Stimulated activated CD4-positive, alpha-beta T cell treated with anti-CD3 and anti-CD28 coated beads, Interleukin-15, amount 100 ng/mL, for 24 hours (primary cell): ENCODE measurements at places on chromosomes 4 and X.

DNA sequence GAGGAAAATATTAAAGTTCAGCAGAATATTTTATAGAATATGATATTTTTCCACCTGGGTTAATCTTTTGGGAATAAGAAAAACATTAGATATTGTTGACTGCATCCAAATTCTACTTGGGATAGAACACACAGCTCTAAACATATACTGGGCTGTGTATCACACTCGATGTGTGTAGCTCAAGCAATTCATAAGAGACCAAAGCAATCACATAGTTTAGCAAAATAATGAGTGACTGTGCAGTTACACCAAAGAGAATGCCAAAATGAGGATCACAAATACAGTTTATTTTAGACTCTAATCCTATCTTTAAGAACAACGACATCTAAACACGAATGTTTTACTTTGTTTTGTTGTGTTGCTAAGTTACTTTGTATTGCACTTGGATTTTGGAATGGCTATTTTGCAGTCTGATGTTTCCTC lies 101.2 kb downstream of the CBR4 start:
- no peak for DNase-seq

DNA sequence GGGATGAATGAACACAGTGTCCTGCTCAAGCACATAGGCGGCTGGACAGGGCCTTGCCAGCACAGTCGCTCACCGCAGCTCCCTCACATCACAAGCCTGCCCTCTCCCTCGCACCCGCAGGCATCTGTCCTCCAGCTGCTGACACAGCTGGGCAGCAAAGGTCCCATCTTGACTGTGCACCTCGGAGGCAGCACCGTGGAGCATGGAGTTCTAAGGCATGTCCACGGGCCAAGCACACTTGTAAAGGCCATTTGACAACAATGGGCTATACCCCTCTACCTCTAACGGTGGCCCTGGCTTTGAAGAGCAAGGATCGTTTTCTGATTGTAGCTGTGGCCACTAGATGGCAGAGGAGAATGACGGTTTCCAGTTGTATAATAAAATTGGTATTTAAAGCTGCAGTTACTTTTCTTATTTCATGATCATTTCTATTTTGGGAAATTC lies 53.8 kb downstream of the APLN start:
- peak; percentile 6 for DNase-seq

DNA sequence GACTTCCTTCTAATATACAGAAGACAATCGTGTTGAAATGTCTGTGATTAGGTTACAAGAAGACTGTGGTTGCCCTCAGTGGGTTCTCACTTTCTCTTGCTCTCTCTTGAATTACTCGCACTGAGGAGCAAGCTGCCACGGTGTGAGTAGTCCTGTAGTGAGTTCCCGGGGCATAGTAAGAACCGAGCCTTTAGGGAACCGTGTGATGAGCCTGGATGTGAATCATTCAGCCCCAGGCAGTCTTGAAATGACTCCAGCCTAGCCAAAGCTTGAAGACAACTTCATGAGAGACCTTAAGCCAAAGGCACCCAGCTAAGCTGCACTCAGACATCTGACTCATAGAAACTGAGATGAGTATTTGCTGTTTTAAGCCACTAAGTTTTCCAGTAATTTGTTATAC lies 292.7 kb downstream of the SPOCK3 start:
- peak; percentile 3 for DNase-seq

DNA sequence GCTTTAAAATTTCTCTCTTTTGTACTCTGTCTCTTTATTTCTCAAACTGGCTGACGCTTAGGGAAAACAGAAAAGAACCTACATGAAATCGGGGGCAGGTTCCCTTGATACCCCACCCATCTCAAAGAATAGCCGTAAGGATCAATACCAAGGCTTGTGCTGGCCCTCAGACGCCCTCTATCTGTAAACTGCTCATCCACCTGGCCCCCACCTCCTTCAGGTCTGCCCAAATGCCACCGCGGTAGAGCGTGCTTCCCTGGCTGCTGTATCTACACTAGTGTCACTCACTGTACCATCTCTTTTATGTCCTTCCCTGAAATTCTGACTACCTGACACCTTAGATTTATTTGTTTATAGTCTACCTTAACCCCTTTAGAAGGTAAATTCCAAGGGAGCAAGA lies 62.8 kb downstream of the SMIM20 start:
- DNase-seq: no peak

- DNase-seq: no peak
These were observed 48.1 kb downstream of the LUZP4 start for GRCh38 chrX:115337491-115338144.

DNA sequence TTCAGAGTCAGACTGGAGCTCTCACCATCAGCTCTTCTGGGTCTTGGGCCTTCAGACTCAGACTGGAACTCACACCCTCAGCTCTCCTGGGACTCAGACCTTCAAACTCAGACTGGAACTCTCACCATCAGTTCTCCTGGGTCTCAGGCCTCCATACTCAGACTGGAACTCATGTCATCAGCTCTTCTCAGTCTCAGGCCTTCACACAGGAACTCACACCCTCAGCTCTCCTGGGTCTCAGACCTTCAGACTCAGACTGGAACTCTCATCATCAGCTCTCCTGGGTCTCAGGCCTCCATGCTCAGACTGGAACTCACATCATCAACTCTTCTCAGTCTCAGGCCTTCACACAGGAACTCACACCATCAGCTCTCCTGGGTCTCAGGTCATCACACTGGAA lies 147.2 kb upstream of the MXRA5 start:
- DNase-seq: no peak

DNA sequence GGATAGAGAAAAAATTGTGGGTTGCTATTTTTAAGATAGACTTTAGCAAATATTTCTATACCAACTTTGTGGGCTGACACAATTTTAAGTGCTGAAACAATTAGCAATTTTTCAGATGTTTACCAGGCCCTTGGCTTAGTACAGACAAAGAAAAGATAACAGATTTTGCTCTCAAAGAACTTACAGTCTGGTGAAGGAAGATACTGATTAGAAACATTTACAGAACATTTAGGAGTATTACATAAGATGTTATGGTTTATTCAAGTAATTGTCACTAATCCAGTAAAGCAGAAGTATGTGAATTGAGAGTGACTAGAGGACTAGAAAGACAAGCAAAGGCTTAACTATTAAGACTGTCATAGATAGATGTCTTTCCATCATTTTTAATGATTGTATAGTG lies 35.3 kb upstream of the NDUFC1 start:
- no peak for DNase-seq

DNA sequence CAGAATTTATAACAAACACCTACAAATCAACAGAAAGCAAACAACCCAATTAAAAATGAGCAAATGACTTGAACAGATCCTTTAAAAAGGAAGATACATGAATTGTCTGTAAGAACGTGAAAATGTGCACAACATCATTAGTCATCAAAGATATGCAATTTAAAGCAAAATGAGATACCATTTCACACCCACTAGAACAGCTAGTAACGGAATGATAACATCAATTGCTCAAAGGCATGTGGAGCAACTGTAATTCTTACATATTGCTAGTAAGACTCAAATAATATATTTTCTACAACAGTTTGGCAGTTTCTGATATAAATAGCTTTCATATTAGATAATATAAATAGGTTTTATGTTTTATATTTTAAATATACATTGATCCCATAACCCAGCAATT lies 82.5 kb downstream of the LCORL start:
- DNase-seq: no peak

DNA sequence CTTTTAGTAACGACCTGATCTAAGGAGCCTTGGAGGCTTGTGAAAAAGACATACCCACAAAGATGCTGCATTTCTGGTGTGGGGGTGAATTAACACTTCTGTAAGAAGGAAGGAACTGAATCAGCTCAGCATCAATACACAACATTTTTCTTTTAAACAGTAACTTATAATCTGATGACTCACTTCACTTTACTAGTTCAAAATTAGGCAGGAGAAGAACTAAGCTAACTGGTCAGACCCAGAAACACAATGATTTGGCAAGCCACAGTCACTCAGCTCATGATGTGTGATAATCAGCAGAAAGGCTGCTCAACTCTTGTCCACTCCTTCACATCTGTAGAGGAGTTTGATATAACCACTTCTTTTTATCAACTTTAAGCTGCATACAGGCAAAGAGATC lies 4.6 kb downstream of the MMAA start:
- no peak for DNase-seq

DNA sequence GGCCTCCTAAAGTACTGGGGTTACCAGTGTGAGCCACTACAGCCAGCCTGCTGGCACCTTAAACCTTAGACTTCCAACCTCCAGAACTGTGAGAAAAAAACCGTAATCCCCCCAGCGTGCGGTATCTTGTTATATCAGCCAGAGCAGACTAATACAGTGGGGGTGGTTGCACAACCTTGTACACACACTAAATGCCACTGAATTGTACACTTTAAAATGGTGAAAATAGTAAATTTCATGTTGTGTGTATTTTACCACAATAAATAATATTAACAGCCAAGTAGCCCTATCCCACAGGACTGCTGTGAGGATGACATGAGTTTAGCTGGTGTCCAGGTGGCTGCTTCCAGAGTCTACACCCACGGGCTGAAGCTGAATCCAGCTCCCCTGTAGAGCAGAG lies 38.8 kb downstream of the ZBTB49 start:
- no peak for DNase-seq

DNA sequence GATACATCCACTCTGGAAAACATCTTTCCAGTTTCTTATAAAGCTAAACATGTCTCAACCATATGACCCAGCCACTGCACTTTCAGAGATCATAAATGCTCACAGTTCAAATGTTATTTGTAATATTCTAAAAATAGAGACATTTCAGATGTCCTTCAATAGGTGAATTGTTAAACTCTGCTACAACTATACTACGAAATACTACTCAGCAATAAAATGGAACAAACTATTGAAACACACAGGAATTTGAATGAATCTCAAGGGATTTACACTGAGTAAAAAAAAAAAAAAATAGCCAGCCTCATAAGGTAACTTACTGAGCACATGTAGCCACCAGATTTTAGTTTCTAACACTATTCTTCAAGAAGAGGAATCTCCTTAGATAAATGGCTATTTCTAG lies 253.9 kb downstream of the PCDH18 start:
- DNase-seq: no peak

GRCh38 chr4:86346320-86346719 lies 13.5 kb downstream of the MAPK10 start:
- DNase-seq: no peak

- no peak for DNase-seq
These were observed 59.3 kb downstream of the MAD2L1 start for GRCh38 chr4:120007191-120007871.

GRCh38 chrX:40449396-40449795 lies 131.4 kb upstream of the ATP6AP2 start:
- DNase-seq: no peak

DNA sequence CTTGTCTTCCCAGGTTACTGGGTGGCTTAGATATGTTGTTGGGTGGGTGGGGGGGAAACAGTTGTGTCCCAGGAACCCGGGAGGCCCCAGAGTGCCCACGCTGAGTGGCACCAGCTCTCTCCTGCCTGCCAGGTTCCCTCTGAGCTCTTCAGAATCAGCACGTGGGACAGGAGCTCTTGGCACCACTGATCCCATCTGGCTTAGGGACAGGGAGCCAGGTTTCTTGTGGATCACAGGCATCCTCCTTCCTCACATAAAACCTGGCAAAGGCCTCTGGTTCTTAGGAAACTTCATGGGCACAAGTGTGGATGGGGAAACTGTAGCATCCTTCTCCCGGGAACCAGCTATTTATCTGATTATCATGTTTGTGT lies 3.4 kb downstream of the GPR78 start:
- DNase-seq: no peak

GRCh38 chr4:121227341-121227792 lies 63.2 kb upstream of the TNIP3 start:
- no peak for DNase-seq

DNA sequence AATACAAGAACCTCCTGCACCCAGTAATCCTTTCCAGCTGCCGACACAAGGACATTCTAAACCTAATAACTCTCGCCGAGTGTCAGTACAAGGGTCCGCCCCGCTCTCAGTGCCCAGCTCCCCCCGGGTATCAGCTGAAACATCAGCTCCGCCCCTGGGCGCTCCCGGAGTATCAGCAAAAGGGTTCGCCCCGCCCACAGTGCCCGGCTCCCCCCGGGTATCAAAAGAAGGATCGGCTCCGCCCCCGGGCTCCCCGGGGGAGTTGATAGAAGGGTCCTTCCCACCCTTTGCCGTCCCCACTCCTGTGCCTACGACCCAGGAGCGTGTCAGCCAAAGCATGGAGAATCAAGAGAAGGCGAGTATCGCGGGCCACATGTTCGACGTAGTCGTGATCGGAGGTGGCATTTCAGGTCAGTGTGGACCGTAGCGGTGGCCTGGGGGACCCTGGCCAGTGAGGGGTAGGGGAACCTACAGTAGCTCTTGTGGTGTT lies at the start of gene MAOA:
Gene MAOA (plus strand): TSS at position 295 of the 490 bp plus-strand sequence. CDS start 43 bp downstream, at position 338.
- DNase-seq: peak; percentile 52

- no peak for DNase-seq
These were observed 850.6 kb downstream of the CENPC start for GRCh38 chr4:66694739-66695138.

GRCh38 chr4:180557348-180557747 lies 1685.9 kb upstream of the TENM3 start:
- DNase-seq: no peak

DNA sequence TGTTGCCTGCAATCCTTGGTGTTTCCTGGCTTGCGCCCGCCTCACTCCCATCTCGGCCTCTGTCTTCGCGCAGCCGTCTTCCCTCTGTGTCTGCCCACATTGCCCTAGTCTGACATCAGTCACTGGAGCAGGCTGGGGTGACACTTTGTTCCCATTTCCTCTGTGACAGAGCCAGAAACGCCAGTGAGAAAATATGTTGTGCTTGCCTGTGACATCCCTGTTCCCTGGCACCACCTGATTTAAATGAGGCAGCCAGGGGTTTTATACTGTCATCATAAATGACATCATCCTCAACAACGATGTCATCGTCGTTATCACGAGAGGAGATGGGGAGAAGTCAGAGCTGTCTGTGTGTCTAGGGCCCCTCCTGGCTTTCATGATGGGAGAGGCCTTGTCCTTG lies 29.1 kb downstream of the ZNF185 start:
- no peak for DNase-seq

DNA sequence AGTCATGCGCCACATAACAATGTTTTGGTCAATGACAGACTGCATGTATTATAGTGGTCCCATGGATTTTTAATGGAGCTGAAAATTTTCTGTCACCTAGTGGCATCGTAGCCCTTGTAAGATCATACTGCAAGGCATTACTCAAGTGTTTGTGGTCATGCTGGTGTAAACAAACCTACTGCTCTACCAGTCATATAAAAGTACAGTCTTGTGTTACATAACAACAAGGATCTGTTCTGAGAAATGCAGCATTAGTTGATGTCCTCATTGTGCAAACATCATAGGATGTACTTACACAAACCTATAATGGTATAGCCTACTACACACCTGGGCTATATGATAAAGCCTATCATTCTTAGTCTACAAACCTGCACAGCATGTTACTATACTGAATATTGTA lies 34.6 kb downstream of the COX18 start:
- no peak for DNase-seq
